ENCODE measurements at places on chromosomes 1 and 21.

GRCh38 chr1:2081326-2081885, 31.2 kb downstream of the PRKCZ start:
- DNase-seq, result no peak

DNA sequence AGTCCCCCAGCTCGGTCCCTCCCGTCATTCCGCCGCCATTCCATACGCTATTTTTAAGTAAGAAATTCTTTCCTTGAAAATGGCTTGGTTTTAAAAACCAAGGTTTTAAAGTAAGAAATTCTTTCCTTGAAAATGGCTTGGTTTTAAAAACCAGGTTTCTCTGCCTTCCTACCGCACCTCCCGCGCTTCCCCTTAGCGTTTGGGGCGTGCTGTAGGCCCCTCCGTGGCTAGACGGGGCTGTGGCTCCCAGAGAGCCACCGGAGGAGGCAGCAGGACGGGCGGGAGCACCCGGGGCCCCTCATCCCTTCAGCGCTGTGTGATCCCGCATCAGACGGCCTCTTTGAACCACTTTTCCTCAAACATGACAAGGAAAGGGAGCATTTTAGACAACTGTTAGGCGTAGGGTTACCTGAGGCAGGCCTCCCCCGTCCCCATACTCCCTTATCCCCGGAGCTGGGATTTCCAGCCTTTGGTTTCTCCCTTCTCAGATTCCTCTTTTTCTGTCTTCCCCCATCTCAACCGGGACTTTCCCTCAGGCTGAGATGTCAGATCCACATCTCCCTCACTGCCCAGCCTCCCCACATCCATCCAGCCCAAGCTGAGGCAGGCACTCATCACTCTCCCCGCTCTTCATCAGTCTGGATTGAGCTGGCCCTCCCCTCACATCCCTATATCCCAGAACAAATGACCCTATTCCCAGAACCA, 541 bp upstream of the CD58 start:
- DNase-seq, result no peak

- DNase-seq, result no peak
Observed at GRCh38 chr1:43067977-43068751, 103.9 kb downstream of the EBNA1BP2 start.

GRCh38 chr1:94541246-94542087, at the start of gene F3:
Gene F3, minus strand, starts transcription at chr1:94541759. Its CDS starts 123 bp downstream, at chr1:94541636.
- DNase-seq, result no peak

- DNase-seq, result no peak
Observed at GRCh38 chr1:196960854-196961253, 16.5 kb upstream of the CFHR5 start.

GRCh38 chr1:171290621-171291020, 23.4 kb upstream of the FMO4 start:
- no peak for DNase-seq

DNA sequence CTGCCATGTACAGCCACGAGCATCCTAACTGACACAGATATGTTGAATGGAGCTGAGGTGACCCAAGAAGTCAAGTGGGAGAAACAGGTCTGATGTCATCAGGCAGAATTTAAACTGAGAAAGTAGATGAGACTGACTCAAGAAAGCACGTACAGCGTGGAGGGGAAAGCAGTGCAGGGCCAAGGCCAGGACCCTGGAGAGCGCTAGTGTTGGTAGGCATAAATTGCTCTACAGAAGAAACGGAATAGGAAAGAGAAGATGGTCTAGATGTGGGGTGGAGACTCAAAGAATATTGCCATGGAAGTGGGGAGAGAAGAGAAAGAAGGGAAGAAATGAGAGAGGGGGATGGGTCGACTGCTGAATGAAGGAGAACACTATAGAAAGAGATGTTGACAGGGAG, 45.3 kb upstream of the GJB5 start:
- no peak for DNase-seq

GRCh38 chr21:35046880-35047229, 2.2 kb downstream of the RUNX1 start:
- DNase-seq, result no peak

DNA sequence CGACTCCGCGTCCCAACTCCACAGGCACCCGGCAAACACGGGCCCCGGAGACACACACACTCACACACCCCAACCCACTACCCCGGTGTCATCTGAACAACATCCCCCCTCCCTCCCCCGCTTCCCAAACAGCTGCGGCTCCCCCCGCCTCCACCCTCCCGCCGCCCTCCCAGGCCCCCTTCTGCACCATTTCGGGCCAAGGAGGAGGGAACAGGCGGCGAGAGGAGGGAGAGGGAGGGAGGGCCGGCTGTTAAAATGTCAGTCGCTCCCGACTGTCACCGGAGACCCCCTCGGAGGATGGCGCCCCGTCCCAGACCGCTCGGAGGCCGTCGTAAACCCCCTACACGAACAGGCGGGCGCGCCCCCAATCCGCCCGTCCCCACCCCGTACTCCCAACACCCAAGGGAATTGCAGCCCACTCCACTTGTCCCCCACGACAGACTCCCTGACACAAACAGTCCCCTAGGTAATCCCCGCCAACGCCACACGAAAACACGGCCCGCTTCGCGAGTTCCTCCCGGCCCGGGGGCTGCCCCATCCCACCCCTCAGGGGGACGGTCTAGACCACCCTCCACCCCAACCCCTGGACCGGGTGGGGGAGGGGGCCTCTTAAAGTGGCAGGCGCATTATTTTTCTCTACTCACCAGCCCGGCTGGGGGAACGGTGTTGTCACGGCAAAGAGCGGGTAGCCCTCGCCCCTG, 583 bp downstream of the MEF2D start:
- DNase-seq, result no peak

GRCh38 chr1:67898033-67898726, 64.9 kb upstream of the GNG12 start:
- DNase-seq, result no peak

- no peak for DNase-seq
Observed at GRCh38 chr1:37476087-37476452, 1.7 kb downstream of the ZC3H12A start.

DNA sequence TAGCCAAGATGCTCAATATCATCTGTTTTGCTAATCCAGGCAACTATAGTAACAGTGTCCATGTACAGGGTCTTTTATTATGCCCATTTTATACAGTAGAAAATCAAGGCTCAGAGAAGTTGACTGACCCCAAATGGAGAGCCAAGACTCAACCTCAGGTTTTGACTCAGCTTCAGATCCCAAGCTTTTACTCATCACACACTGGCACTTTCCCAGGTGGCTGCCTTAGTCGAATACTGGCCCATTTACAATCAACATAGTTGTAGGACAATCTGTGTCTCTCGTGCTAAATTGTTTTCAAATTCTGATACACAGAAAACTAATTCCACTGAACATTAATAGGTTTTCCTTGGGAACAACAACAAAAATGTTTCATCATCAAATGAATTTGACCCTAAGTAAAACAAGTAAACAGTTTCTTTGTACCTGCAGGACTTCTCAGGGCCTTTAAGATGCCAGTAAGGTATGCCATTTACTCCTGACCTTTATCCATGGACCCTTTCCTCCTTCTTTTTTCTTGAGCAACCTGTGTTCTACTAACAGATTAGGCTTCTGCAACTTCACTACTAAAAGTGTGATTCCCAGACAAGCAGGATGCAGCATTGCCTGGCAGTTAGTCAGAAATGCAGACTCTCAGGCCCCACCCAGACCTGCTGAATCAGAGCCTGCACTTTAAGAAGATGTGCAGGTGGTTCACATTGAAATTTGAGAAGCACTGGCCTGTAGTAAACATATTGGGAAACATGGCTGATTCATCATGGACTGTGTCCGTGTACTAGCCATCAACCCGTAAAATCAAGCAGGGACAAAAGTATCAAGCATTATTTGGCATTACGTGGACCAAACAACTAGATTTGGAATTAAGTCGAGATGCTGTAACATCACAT, 128.8 kb downstream of the RRAGC start:
- DNase-seq, result no peak

DNA sequence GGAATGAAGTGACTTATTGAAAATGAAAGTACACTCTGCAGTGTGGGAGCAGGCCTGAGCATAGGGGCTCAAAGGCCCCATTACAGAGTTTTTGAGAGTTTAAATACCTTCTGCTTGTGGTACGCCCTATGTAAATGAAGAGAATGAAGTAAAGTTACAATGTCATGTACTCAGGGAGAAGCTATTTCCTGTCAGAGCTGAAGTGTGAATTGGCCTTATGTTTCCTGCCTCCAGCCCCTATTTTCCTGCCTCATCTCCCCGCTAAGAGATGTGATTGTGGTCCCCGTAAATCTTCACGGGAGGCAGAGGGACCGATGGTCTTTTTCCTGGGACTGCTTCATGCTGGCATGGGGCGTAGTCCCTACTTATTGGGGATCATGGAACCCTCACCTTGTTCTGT, 2.5 kb upstream of the ZNF683 start:
- no peak for DNase-seq

DNA sequence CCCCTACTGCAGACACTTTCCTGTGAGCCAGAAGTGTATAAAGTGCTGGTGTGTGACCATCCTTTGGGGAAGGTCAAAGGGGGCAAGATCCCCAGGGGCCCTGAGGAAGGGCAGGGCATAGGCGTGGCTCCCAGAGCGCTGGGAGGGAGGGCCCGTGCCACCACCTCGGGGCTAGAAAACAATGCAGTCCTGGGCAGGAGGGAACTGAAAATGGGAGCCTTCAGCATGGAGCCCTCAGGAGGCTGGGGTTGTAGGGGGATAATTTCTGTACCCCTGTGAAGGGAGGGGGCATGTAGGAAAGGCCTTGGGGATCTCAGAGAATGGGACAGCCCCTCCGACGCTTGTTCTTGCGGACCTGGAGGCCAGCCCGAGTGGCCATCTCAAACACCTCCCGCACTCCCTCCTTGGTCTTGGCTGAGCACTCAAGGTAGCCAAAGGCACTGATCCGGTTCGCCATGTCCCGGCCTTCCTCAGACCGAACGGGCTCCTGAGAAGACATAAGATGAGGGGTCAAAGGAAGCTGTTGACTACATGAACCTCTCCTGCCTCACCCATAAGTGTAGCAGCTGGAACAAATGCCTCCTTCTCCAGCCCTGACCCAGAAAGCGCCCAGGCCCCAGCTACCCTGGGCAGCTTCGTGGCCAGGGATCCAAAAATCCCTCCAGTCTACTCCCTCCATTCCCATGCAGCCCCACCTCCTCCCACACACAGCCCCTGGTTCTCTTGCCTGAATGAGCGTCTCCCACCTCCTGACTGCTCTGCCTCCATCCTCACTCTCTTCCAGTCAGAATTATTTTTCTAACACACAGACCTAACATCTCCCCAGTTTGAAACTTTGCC, 5.5 kb downstream of the RHOC start:
- no peak for DNase-seq

Data from NCI-H2081 treated with DMSO at 0.1 percent for 48 hours (cell line).